ENCODE measurements at places on chromosomes 11 and 22.

DNA sequence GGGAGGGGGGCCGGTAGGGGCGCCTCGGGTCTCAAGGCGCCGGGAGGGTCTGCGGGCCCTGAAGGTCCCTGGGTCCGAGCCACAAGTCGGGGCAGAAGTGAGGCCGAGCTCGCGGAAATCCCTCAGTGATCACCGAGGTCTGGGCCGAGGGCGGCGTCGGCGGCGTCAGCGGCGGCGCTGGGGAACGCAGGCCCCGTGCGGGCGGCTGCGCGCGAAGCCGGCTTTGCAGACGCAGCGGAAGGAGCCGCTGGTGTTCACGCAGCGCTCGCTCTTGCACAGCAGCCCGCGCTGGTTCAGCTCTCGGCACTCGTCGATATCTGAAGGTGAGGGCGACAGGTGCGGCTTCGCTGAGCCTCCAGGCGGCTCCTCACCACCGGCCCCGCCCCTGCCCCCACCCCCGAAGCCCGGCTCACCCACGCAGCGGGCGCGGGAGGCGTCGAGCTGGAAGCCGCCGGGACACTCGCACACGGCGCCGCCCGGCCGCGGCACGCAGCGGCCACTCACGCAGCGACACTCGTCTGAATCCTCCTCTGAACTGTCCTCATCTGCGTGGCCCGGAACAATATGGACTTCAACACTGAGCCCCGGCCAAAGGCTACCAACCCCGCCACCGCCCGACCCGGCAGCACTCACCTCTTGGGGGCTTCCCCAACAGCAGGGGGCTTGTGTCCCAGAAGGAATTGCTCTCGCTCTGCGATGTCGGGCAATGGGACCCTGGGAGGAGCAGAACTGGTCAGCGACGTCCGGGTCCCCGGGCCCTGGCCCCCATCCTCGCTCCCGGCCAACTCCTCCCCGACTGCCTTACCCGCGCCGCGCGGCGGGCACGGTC lies 14.2 kb downstream of the SCYL1 start:
- no peak for DNase-seq

DNA sequence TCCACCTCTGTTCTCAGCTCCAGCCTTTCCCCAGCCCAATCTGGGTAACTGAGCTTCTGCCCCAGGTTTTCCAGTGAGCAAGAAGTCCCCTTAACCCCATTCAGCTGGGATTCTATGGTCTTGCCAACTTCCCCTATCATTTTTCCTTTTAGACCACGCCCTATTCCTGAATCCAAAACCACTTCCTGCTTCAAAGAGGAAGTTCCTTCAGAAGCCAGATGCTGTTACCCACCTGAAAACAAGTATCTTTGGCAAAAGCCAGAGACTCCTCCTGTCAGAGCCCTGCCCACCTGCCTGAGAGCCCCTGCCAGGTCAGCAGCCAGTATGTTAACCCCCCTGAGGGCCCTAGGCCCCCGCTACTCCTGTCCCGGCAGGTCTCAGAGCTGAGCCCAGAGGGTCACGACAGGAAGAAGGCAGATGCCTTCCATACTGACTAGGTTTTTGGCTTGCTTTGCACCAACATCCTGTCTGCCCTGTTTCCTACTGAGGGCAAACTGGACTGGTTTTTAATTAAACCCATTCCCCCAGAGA lies 20.3 kb upstream of the MICAL2 start:
- DNase-seq: no peak

DNA sequence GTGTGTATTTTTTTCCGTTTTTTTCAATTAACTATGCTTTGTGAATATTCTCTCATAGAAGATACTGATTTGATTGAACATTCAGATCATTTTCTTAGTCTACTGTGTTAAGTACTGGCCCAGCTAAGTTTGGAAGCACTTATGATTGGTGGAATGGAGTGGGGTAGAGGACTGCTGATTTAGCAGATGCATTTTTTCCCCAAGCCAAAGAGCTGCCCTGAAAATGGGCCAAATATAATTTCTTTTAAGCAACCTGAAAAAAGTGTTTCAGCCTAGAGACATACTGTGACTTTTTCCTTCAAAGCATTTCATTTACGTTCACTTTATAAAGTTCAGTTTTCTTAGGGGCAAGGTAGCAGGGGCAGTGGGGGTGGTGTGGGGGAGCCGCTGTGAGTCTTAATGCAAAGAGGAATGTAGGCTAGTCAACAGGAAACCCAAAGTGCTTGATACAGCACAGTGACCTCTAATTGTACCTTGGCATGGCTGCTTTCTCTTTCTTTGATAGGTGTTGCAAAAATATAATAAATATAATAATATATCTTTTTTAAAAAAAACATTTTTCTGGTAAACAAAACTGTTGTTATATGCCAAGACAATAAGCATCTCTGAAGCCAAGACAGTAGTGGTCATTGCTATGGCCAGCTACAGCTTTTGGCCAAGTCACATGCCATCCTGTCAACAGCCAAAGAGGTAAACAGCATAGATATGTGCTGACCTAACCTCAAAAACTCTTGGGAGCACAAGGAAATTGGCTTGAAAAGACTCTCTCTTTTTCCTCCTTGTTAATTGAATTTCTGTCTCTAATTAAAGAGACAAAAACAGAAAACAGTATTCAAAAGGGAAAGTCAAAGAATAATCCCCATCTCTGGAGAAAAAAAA lies 58.8 kb downstream of the LIF start:
- no peak for DNase-seq

DNA sequence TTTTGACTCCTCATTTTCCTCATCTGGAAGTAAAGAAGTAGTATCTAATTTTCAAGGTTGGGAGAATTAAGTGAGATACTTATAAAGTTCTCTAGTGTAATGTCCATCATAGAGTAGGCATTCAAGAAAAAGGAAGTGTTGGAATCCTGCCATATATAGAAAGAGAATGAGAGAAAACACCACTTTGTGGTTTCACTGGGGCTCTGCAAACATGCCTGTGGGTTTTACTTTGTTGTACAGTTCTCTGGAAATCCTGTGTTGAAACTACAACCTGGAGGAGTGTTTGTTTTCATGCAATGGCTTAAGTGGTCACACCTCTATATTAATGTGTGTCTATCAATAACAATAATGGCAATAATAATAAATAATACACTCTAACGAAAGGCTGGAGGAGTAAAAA lies 741.7 kb downstream of the NELL1 start:
- DNase-seq: no peak

DNA sequence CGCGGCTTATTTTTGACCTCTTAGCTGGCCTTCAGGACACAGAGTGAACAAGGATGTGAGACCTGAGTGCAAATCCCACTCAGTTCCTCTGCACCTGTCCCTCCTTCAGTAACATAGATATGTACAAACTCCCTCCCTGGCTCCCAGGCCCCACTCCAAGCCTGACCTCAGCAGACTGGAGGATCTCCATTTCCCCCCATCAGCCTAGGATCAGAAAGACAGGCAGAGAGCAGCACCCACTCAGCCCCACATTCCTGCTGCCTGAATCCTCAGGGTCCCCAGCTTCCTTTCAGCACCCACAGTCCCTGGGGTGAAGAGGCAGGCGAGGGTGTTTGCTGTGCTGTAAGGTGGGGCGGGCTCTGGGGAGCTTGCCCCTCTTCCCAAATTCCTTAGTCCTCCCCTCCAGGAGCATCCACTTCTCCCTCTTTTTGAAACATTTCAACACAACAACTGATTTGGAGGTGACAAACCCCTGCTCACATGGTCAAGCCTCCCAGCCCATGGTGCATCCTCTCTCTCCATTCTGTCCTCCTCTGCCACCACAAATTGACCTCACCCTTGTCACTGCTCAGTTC lies 151.1 kb downstream of the FEZ1 start:
- DNase-seq: no peak

DNA sequence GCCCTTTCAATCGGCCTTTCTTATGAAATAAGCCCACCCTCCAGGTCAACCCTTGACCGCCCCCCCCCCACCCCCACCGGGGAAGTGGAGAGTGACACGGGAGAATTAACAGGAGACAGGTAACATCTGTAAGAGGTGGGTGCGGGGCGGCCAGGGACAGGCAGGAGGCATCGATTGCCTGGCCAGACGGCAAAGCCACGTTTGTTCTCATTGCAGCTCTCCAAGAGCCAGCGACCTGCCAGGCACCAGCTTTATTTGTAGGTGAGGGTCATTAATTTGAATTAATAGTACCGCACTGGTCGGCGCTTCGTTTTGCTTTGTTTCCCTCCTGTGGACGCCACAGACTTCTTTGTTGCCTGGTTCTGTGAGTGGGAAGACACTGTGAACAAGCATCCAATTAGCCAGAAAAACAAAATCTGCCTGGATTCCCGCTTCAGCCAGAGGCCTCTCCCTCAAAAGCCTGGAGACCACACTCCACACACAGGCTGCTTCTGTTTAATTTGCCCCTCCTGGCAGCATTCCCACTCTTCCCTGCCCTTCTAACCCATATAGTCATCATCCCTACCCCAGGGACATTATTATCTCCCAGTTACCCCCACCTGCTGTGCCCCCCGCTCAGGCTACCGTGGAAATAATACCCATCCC lies 104.5 kb upstream of the OPCML start:
- DNase-seq: no peak

GRCh38 chr11:71342116-71342515 lies 89.7 kb upstream of the SHANK2 start:
- no peak for DNase-seq

DNA sequence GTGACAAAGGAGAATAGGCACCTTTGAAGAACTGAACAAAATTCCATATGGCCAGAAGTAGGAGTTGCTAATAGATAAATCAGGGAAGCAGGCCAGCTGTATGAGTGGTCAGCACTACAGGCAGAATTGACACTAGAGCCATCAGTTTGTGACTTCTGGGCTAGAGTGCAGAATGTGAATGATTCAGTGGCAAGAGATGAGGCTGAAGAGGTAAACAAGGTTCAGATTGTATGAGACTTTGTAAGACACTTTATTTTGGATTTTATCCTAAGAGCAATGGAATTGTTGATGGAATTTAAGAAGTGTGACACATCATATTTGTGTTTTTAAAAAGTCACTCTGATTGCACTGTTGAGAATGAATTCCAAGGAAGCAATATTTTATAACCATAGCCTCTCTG lies 12.9 kb downstream of the BIRC3 start:
- DNase-seq: no peak

- DNase-seq: no peak
Measured at GRCh38 chr11:12261551-12261950, 115.8 kb upstream of the PARVA start.

GRCh38 chr11:45107029-45107428 lies 39.4 kb upstream of the PRDM11 start:
- DNase-seq: no peak

DNA sequence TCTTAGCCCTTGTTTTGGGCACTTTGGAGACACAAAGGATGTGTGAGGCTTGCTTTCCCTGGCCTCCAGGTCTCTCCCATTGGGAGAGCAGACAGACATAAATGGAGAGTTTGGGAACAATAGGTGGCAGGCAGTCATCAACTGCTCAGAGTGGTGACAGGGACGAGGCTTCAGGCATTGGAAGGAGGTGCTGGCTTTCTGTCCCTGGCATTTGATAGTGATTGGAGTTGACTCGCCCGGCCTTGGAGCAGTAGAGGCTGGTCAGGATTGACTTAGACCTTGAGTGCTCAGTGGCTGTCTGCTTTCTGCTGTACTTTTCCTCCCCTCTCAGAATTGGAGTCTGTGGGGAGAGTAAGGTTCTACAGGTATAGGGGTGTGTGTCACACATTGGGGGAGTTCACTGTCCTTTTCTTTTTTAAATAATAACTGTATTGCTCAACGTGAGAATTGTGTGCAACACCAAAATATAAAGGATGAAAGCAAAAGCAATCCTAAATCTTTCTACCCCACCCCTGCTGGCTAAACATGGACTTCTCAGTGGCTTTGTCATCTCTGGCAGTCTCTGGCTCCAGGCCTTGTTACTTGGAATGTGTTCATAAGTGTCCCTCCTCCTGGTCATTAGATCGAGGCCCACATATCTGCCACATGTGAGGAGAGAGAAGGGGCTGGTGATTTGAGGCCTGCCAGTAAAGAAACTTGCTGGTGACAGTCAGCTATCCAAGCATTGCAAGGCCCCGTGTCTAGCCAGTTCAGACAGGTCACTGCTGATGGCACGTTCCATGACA lies 21.1 kb downstream of the SHISA8 start:
- no peak for DNase-seq

DNA sequence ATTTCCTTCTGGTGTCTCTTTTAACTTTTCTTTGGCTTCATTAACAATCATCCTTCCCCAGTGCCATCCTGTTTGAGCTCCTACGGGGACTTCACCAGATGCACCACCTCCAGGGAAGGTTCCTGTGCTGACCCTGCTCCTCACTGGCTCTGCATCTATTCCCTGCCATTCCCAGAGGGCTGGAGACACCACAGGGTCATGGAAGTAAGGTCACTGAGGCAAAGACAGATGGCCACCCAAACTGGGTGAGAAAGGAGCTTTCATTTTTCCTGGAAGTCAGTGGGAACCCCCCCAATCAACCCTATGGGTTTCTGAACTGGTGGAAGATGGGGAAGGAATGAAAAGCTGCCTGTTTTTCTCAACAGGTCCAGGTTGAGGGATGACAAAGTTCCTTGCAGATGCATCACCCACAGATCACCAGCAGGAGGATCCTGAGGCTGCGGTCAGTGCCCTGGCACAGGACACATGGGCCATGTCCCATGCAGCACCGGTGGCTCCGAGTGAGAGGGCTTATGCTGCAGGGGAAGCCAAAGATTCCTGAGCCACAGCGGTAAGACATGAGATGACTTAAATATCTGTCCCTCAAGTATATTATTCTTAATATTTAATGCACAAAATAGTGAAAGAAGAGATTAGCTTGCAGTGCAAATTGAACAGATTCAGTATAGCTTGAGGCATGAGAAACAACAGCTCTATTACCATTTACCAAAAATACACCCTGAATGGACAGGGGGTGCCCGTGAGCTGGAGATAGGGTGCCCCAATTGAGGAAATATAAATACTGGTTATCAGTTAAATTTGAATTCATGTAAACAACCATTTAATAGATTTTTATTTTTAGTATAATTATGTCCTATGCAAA lies 73.0 kb upstream of the VPREB1 start:
- DNase-seq: no peak

GRCh38 chr11:35986947-35987346 lies 43.1 kb downstream of the LDLRAD3 start:
- no peak for DNase-seq

GRCh38 chr11:67293090-67293489 lies 4.0 kb downstream of the ANKRD13D start:
- DNase-seq: no peak

DNA sequence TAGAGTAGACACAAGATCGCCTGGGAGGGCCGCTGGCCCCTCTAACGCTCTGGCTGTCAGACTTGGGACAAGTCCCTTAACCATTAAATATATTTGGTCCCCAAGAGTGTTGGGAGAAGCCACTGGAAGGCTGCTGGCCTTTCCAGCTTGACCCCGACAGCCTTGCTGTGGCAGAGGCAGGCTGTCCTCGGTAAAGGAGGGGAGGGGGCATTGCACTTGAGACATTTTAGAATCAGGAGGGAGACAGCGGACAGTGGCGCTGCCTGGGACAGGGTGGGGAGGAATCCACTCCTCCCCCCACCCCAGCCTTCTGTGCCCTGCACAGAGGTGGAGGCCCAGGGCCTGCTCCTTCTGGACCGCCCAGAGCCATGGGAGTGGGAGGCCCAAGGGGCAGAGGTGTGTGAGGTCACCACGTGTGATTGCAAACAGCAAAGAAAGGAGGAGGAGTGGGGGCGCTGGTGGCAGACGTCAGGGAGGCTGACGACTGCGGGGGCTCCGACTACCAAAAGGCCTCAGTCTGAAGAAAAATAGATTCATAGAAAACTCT lies 28.9 kb downstream of the APOL1 start:
- DNase-seq: no peak

- DNase-seq: no peak
Measured at GRCh38 chr11:60214386-60214785, 28.6 kb downstream of the MS4A4E start.
